ENCODE measurements at places on chromosomes 1 and 21. TPM values are rescaled to one million over a fixed set of nuclear protein-coding genes. Genes with fewer than 3 reads are reported as not detected.

DNA sequence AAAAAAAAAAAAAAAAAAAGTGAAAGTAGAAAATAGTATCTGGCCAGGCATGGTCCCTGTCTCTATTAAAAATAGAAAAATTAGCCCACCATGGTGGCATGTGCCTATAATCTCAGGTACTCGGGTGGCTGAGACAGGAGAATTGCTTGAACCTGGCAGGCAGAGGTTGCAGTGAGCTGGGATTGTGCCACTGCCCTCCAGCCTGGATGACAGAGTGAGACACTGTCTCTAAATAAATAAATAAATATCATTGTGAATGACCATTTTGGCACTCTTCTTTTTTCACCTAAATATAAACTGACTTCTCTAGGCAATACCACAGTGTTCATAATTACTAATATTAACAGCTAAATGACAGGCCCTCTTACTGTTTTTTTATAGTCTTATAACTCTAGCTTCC lies 14.5 kb downstream of the ELOA start:
- no peak for DNase-seq

DNA sequence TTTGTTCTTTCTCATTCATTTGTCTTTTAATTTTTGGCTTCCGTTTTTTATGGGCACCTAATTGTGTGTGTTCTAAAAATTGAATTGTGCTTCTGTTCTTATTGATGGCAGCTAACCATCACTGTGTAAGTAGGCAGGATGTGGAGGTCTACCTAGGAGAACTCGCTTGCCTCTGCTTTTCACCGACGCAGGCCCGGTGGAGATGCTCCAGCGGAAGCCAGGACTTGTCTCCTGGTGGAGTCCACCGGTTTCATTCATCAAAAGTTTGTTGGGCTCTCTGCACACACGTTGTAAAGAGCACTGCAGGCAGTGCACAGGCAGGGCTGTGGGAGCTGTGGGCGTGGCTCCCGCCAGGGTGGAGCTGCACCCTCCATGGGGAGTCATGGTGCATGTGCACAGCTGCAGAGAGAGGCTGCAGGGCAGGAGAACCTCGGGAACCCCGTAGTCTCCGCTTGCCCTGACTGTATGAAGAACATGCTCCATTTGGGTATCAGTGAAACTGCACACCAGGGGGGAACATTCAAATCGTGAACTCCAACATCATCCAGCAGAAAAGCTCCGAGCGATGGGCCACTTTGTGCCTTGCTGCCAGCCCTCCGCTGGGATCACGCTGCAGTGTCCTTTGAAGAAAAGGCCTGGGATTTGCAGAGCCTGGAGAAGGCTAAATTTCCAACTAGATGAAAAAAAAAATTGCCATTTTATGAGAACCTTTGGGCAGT lies 6.0 kb upstream of the C1orf174 start:
- peak; percentile 37 for DNase-seq

DNA sequence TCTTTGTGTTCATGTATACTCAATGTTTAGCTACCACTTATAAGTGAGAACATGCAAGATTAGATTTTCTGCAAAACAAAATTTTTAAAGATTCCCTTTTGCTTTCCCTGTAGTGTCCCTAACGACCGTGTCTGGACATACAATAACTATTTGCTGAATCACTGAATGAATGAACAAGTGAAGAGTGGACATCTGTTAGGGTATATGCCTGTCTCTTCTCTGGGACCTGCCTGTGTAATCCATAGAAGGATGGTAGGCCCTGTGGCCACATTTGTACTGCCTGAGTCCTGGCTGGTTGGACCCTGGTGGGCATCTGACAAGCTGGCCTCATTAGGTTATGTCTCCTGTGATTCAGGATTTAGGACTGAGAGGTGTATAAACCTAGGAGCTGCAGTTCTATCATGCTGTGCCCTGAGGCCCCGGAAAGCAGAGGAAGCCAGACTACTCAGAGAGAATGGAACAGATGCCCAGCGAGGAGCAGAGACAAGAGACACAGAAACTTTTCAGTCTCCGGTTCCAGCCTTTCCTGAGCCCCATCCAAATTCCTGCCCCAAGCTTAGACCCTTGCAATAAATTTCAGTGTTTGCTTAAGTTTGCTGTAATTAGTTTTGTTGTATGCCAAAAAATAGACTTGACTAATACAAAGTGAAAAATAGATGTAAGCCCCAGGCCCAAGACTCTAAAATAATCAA lies 7.5 kb upstream of the NCF2 start:
- DNase-seq, result no peak

GRCh38 chr21:28391938-28392849 lies 600.5 kb downstream of the LTN1 start:
- no peak for DNase-seq

- no peak for DNase-seq
These were observed 58.2 kb downstream of the FNBP1L start for GRCh38 chr1:93506126-93506525.

DNA sequence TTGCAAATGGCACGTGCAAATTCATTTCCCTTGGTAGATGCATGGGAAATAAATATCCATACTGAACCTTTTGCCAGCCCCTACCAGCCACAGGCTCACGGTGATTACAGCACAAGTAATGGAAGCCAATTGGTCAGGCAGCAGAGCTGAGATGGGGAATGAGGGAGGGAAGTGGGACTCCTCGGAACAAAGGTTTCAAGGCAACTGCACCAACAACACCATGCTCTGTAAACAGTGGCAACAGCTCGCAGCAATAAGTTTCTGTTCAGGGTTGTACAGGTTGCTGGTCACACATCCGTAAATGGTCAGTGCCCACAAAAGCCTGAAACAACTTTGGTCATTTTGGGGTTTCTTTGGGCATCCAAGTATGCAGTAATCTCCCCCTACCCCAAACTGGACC lies 62.7 kb upstream of the LPGAT1 start:
- DNase-seq, result no peak

- no peak for DNase-seq
These were observed 221.9 kb upstream of the DUSP10 start for GRCh38 chr1:221963742-221964141.

KCNJ9 gene
- not detected for total RNA-seq

HPDL gene
- not detected for total RNA-seq

SCNM1 gene
- total RNA-seq, result 40.6 TPM

LINGO4 gene
- total RNA-seq, result 2.7 TPM

TACSTD2 gene
- total RNA-seq, result 151 TPM

GUCA2A gene
- total RNA-seq, result not detected

CRTC2 gene
- 19.4 TPM for total RNA-seq

Measured in suprapubic skin (tissue), 4 donors.